ENCODE measurements at places on chromosomes 3 and 15. TPM values are rescaled to one million over a fixed set of nuclear protein-coding genes. Genes with fewer than 3 reads are reported as not detected.
A peak's percentile ranks its signal among the peaks of the same experiment; 100 is the strongest.

GRCh38 chr15:79849789-79850188 is 47.0 kb downstream of the MTHFS start:
- peak; percentile 42 for DNase-seq

- DNase-seq: no peak
Measured at GRCh38 chr3:71066356-71066755, 517.2 kb downstream of the FOXP1 start.

DNA sequence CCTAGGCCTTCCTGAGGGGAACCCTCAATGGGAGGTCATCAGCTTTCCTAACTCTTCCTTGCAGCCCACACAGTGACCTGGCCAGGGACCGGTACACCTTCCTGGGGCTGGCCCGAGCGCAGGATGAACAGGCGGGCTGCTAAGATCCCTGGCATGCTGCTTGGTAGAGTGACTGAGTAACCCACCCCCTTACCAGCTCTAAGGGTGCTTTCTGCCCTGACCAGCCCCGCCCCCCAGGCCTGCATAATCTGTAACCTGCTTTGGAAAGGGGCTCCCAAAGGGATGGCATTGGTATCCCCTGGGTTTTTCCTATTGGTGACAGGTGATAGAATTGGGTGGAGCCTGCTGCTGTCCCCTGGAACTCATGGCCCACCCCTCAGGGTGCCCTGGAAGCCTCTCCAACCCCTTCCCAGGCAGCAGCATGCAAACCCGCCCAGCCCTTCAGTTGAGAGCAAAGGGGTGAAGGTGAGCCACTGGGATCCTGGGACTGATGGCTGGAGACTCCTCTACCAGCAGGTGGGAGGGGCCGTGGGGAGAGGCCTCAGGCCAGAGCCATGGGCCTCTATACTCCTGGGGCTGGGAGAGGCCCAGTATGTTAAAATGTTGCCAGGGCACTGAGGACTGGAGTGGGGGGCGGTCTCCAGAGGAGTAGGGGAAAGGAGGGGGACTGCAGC is 11.1 kb upstream of the KIF7 start:
- no peak for DNase-seq

GRCh38 chr3:36405190-36405589 is 24.9 kb downstream of the STAC start:
- DNase-seq: no peak

DNA sequence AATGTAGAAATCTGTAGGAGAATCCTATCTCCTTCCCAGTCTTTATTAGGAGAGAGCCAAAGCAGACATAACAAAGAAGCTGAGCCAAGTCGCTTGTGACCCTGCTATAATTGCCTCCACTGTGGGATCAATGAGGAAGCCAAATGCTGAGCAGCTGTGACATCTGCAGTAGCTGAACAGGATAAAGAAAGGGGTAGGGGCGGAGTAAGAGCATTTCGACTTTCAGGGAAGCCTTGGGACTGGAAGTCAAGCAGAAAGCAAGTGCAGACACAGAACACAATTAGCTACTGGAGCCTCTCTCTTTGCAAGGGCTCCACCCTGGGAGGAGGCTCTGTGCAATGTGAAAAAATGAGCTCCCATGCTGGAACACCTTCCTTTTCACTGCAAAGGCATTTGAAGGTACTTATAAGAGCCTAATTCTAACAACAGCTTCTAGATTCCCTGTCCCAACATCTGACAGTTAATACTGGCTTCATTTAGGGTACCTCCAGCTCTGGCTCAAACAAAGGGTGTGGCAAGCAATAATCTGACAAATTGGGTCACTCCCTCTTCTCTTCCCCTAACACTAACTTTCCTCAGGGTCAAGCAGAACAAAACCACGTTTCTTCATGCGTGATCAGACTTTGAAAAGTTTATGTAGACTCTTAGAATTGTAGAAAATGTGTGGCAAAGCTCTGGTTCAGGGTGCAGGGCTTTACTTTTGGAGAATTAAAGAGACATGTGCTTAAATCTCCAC is 166.4 kb downstream of the CADPS start:
- DNase-seq: no peak

DNA sequence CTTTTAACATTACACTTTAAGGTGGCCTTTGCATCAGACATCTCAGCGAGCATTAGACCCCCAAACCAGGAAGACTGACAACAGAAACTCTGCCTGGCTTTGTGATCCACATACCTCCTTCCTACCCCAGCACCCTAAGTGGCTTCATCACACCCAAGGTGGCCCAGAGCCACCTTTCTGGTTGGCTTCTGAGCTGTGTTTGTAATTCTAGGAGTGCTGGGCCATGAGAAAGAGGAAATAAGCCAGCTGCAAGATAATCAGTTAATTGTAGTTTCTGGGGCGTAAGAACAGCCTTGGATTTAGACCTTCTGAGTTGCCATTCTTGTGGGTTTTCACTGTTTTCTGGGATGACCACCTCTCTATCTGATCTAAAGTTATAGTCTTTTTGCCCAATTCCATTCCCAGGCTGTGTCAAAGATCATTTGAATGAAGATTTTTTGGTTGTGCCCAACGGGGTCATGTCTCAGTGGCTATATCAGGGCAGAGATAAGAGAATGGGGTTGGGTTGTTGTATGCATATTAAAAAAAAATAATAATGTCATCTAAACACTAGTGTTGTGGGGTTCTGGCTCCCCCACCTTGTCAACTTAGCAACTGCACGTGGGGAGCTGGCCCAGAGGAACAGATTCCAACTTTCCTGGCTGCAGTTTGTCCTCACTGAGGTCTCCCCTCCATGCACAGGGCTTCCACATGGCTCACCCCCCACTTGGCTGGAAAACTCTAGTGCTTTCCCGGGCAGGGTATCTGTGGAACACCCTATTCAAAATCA is 234.8 kb upstream of the WNT5A start:
- peak; percentile 44 for DNase-seq

DNA sequence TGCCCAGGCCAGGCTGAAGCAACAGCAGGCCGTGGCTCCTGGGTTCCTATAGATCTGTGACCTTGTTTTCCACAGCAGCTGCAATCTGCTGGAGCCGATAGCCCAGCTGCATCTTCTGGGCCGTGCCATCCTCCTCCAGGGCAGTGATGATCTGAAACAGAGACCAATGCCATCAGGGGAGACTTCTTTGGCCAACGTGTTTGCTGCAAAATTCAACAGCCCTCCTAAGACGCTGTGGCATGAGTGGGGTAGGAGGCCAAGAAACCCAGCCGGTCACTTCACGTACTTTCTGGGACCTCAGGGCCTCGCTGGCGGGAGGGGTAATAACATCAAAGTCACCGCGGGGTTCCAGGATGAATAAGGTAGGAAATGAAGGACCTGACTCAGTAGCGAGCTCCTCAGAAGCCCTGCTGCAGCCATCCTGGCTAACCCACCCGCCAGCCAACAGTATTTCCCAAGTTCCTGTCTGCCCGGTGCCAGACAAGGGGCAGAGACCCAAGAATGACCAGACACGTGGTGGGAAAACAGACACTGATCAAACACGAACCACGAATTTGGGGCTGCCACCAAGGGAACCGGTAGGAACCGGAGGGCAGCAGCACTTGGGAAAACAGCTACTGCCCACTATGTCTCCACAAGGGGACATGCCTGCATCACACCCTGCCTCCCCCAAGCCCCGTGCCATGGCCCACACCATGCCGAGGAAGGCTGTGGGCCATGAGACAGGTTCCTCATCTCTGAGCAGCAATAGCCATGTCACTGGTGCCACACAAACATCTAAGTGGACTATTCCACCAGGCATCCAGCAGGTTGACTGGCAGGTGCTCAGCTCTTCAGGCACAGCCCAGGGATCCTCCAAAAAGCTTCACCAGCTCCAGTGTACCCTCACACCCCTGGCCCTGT is 25.2 kb downstream of the PLXNB1 start:
- DNase-seq: no peak

- no peak for DNase-seq
Measured at GRCh38 chr15:45230245-45230965, 21.6 kb upstream of the SLC28A2 start.

DNA sequence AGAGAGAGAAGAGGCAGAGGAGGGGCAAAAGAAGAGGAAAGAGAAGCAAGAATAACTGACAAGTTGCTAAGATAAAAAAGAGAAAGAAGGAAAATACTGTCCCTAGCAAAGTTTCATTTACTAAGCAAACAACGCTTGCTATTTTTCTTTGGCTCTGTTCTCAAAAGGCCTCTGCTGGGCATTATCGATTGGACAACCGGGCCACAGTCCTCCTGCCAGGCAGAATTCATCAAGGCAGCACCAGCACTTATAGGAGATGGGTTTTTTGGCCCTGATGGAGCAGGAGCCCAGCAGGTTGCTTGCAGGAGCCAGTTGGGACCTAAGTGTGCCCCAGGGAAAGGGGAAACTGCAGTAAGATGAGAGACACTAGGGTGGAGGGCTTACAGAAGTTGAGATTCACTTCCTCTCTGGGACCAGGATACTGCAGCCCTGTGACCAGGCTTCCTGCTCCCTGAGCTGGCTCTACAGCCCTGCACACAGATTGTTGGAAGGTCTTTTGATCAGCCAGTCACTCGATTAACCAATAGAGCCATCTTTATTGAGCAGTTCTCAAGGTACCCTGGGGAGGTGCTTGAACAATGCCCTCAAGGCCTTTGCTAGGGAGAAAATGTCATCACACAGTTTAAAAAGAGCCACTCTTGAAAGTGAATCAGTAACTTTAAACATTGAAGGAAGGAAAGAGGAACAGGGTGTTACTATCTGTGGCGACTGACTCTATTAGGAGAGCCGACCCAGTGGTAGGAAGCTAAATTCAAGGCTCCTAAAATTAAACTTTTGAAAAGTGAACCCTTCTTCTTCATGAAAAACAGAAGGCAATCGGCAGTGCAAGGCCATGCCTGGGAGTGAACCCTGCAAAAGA is 28.8 kb upstream of the GLCE start:
- DNase-seq: no peak

DNA sequence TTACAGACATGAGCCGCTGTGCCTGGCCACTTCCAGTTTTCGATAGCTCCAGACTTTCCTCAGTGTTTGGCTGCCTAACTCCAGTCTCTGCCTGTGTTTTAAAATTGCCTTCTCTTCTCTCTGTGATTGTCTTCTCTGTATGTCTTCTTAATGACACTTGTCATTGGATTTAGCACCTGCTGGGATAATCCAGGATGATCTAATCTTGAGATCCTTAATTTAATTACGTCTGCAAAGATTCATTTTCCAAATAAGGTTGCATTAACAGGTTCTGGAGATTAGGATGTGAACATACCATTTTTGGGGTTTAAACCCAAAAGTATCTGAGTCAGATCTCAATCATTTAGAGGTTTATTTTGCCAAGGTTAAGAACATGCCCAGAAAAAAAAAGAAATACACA is 222.2 kb upstream of the PDZRN3 start:
- no peak for DNase-seq

GRCh38 chr3:129106320-129106719 is 15.3 kb downstream of the RAB43 start:
- peak; percentile 5 for DNase-seq

DNA sequence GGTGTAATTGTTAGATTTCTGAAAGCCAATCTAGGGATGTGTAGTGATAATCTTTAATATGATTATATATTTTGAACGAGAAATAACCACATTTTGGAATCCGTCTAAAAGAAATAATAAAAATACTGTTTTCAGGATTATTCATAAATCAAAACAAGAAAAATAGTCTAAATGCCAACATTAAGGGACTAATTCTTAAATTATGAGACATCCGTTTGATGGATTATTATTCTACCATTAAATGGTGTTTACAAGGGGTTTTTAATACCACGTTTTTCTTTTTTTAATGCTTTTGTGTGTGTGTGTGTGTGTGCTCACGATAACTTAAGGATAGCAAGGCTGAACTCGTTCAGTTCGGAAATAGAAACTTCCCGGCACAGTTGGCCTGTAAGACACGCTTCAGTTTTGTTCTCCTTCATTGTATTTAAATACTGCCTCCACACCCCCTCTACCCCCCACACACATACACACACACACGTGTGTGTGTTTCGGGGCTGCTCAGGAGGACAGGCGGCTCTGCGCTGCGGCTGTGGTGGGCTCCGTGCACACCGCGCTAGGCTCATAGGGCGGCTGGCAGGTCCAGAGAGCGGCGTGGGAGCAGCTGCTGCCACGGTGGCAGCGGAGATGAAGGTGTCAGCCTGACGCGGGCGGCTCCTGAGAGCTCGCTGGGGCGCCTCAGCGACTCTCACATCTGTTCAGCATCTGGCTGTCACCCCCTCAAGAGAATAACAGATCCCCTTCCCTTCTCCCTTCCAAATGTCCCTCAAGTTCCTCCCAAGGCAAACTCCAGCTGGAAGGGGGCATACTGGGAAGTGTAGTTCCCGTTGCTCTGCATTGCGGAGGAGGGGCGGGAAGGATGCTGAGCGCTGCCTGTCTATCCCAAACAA is 23.0 kb upstream of the ANP32A start:
- DNase-seq: peak; percentile 48

DNA sequence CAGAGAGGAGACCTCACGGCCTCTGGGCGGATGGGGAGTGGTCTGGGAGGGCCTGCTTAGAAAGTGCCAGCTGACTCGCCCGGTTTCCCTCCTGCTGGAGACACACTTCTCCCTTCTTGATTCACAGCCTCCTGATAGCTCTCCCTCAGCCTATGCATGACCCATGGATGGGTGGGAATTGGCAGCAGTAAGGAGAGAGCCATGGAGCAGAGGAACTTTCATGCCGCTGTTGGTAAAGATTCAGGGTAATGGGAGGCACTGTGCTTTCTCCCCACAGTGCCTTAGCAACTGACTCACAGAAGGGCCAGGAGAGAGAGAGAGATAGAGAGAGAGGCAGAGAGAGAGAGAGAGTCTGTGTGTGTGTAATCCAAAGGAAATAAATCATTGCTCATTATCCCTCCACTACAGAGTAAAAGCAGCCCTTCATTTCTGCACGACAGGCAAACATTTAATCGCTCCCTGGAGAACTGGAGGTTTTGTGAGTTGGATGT is 82.8 kb downstream of the SEMA5B start:
- DNase-seq: peak; percentile 25

- DNase-seq: peak; percentile 37
Measured at GRCh38 chr3:81302045-81302444, 459.4 kb downstream of the GBE1 start.

- DNase-seq: peak; percentile 8
Measured at GRCh38 chr15:34644851-34645250, 61.4 kb upstream of the GOLGA8B start.

- DNase-seq: no peak
Measured at GRCh38 chr3:107630779-107631178, 108.0 kb downstream of the BBX start.

GRCh38 chr15:49406352-49407118 is 16.5 kb upstream of the FGF7 start:
- DNase-seq: no peak

Gene SCAP
- 66.5 TPM for total RNA-seq

Gene CLDN16
- 0.43 TPM for total RNA-seq

Gene SNX22
- 0.32 TPM for total RNA-seq

Gene PAK6
- total RNA-seq: under 0.01 TPM

Gene ARF4
- total RNA-seq: 531 TPM

Gene SNX1
- 42.7 TPM for total RNA-seq

Gene CAPN3
- 2.6 TPM for total RNA-seq

Gene ALS2CL
- total RNA-seq: 2.6 TPM

Gene CEP19
- 1.6 TPM for total RNA-seq

Gene SLC6A1
- total RNA-seq: not detected

Gene TRAIP
- 3.5 TPM for total RNA-seq

Gene SERP1
- 176 TPM for total RNA-seq

Gene MME
- 479 TPM for total RNA-seq

Gene TLR9
- total RNA-seq: not detected

All from fibroblast of villous mesenchyme (primary cell).